NCI-H2171 (cell line): ENCODE measurements at places on chromosomes 1 and 21.
A peak's percentile ranks its signal among the peaks of the same experiment; 100 is the strongest.

DNA sequence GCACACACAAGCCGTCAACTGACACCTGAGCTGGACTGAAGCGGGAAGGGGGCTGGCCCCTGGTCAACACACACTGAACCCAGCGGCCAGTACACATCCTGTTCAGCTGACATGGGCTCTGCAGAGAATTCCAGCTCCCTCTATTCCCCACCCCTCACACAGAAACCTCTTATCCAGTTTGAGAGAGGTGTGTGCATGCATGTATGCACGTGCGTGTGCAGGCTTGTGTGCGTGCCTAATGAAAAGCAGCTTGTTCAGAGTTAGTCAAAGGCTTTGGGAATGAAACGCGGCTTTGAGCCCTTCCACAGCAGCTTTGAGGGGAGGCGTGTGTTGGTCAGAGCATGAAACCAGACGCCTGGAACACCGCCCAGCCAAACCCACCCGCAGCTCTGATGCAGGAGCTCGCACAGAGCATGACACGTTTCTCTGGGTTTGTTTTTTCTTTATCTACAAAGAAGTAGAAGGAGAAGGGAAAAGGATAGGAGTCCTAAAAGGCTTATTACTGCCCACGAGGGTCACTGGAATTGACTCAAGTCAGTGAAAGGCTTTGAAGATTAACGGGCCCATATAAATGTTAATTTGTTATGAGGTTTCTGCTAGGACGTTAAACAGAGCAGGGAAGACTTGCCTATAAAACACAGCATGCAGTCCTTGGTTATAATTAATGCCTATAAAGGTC is 184.2 kb downstream of the ETS2 start:
- no peak for DNase-seq

DNA sequence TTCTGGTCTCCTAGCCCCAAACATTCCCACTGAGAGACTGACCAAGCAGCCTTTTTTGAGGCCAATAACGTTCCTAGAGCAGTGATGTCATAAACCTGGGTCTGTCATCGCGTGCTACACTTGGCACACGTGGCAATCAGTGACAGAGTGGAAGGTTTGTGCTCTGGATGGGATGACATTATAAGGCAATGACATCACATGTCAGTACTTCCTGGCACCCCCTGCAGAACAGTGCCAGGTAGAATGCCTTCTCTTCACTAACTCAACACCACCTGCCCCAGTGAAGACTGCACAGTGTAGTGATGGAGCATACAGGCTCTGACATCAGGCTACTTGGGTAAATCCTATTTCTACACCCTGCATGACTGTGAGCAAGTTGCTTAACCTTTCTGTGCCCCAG is 5.4 kb upstream of the ZNF648 start:
- DNase-seq: no peak

DNA sequence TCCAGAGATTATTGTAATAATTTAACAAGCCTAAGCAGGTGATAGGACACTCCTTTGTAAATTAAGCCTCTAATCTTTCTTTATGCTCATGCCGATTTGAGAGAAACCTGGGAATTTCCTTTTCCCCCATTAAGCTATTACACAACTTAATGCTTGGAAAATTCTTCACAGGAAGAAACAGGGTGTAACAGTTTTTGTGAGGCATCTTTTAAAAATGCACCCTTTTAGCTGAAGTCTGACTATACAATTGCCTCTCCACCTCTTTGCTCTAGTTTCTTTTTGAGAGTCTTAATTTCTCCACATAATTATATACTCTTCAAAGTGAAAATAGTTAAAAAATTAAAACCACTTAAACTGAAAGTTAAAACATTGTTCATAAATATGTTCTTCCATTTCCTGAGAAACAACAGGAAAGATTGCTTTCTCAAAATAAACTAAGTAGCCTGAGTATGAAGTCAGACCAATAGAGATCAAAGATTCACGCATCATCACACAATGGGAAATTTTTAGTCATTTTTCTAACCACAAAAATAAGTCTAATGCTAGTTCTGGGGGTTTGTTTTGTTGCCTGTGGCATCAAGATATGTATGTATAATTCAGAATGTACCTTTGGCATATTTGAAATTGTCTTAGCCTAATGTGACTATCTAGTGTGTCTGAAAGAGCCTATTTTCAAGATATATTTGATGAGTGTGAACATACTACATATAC is 34.7 kb downstream of the LRRC8D start:
- DNase-seq: no peak

GRCh38 chr1:234763367-234763766 is 153.4 kb upstream of the IRF2BP2 start:
- DNase-seq: no peak

DNA sequence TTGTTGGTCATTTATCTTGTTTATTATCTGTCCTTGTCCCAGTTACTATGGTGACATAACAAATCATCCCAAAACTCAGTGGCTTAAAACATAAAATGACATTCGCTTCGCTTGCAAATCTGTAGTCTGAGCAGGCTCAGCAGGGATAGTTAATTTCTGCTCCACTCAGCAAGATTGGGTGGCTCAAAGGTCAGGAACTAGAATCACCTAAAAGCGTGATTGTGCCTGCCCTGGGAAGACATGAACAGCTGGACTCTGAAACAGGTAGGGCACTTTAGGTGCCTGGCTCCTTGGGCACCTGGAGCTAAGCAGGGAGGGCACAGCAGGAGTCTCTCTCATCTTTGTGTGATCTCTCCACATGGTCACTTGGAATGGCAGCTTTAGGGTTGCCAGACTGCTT is 14.7 kb upstream of the TRAF3IP3 start:
- no peak for DNase-seq

- no peak for DNase-seq
Measured at GRCh38 chr1:10510520-10511493, 36.1 kb downstream of the PEX14 start.

- no peak for DNase-seq
Measured at GRCh38 chr21:35120631-35121180, 71.6 kb upstream of the RUNX1 start.

DNA sequence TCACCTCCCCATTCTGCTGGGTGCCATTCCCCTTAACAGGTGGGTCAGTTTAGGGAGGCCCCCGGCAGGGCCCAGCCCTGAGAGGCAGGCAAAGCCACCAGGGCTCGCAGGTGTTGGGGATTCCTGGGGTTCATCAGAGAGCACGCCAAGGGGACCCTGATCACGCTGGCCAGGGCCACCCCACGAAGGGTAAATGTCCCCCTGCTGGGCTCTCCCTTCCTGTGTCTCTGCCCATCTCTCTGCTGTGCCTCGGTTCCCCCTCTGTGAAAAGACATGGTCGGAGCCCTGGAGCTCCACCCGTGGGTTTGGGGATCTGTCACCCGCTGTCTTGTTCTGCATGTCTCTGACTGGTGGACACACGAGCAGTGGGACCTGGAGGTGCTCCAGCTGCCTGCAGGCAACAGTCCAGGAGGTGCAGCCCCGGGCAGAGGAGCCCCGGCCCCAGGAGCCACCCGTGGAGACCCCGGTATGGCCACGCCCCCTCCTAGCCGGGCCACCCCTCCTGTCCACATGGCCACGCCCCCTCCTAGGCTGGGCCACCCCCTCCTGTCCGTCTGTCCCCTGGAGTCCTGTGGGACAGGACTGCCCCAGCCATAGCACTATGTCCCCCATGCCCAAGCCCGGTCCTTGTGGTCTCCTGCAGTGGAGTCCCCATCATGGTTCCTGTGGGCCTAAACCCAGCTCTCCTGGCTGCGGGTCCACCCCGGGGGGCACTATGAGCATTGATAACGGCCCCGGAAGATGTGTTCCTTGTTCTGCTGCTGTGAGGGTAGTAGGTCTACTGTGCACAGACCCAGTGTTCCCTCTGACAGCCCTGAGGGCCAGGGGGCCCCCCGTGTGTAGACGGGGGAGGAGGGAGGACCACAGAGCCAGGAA is 6.5 kb downstream of the AIRE start:
- DNase-seq: no peak

- DNase-seq: no peak
Measured at GRCh38 chr1:169094897-169095569, 11.5 kb upstream of the ATP1B1 start.

- no peak for DNase-seq
Measured at GRCh38 chr1:53295295-53295694, 32.6 kb downstream of the LRP8 start.

- DNase-seq: no peak
Measured at GRCh38 chr21:42532466-42533181, 19.0 kb downstream of the SLC37A1 start.

DNA sequence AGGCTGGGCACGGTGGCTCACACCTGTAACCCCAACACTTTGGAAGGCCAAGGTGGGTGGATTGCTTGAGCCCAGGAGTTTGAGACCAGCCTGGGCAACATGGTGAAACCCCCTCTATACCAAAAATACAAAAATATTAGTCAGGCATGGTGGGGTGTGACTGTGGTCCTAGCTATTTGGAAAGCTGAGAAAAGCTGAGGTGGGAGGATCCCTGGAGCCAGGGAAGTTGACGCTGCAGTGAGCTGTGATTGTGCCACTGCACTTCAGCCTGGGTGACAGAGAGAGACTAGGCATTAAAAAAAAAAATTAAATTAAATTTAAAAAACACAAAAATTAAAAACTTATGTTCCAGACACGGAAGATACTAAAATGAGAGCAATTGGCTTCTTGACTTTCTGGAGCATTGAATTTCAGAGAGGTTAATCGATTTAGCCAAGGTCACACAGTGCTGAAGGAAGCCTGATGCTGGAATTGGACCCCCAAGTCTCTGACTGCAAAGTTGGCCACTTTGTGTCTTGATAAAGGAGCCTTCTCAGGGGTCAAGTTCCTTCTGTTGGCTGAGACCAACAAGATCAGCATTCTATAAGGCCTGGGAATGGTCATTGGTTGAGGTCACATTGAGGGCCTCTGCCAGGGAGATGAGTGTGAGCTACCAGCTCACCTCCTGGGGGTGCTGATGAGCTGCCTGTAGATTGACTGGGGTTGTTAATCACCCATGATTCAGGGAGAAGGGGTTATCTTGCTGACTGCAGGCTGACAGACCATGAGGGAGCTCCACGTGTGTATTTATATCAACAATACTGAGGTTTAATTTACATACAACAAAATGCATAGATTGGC is 54.3 kb downstream of the RPS6KA1 start:
- no peak for DNase-seq

DNA sequence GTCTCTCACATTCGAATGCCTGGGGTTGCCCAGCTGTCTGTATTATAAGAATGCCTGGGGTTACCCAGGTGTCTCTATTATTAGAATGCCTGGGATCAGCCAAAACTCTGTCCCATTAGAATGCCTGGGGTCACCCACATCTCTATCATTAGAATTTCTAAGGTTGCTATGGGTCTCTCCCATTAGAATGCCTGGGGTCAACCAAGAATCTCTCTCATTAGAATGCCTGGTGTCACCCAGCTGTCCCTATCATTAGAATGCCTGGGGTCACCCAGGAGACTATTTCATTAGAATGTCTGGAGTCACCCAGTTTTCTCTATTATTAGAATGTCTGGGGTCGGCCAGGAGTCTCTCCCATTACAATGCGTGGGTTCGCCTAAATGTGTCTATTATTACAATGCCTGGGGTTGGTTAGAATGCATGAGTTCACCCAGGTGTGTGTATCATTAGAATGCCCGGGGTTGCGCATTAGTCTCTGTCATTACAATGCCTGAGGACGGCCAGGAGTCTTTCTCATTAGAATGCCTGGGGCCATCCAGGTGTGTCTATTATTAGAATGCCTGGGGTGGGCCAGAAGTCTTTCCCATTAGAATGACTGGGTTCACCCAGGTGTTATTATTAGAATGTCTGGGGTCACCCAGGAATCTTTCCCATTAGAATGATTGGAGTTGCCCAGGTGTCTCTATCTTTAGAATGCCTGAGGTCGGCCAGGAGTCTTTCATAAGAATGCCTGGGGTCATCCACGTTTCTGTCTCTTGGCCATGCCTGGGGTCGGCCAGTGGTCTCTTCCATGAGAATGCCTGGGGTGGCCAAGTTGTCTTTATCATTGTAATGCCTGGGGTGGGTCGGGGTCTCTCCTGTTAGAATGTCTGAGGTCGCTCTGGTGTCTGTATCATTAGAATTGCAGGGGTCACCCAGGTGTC is 59.6 kb downstream of the RNF187 start:
- DNase-seq: no peak

GRCh38 chr1:167093846-167094516 is at the start of gene STYXL2:
Gene STYXL2, plus strand, starts transcription at chr1:167094075. Its CDS starts 775 bp downstream, at chr1:167094850.
- no peak for DNase-seq

- no peak for DNase-seq
Measured at GRCh38 chr1:204194771-204195170, 1.5 kb downstream of the KISS1 start.

DNA sequence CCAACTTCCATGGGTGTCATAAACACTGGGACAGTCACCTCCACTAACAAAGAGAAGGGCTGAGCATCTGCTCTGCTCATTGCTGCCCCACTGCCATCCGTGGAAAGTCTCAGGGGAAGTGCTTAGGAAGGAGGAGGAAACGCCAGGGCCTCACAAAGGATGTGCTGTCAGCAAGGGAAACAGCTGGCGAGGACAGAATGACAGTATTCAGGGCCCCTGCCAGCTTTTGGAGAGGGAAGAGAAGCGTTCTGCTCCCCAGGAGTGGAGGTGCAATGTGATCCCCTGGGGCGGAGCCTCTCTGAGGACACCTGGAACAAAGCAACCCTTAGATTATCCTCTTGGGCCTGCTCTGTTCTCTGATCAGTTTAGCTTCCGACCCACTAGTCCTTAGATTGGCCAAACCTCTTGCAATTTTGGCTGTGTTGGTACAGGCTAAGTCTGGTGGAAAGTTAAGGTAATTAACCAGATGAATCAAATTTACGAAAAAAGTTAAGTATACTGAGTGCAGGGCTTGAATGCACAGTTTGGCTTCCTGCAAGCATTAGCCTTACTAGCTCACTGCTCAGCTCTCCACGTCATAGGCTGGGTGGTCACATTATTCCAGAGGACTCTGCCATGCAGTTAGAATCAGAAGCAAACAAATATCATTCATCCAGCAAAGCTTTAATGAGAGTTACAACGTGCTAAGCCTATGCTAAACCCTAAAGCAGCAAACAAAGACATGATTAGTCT is 170.2 kb upstream of the NFIA start:
- DNase-seq: peak; percentile 99

DNA sequence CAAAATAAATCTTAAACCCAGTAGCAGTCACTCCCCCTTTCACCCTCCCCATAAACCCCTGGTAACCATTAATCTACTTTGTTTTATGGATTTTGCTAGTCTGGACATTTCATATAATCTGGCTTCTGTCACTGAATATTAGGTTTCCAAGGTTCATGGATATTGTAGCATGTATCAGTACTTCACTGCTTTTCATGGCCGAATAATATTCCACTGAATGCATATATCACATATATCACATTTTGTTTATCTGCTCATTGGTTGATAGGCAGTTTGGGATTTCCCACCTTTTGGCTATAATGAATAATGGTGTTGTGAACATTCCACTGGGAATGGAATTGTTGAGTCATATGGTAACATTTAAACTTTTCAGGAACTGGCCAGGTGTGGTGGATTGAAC is 4.6 kb upstream of the WDR4 start:
- DNase-seq: no peak

- no peak for DNase-seq
Measured at GRCh38 chr1:116740746-116741145, 13.5 kb upstream of the CD2 start.

GRCh38 chr1:1283821-1284220 is 3.6 kb downstream of the SCNN1D start:
- no peak for DNase-seq

GRCh38 chr1:80540596-80540995 is 1260.1 kb upstream of the ADGRL2 start:
- no peak for DNase-seq
